ENCODE measurements at places on chromosomes 4 and X.

- DNase-seq = no peak
Measured at GRCh38 chrX:152020888-152021287, 46.4 kb upstream of the GABRE start.

GRCh38 chr4:134024251-134024650, 177.3 kb downstream of the PABPC4L start:
- peak; percentile 11 for DNase-seq

- DNase-seq = no peak
Measured at GRCh38 chr4:54254915-54255246, 25.8 kb downstream of the PDGFRA start.

DNA sequence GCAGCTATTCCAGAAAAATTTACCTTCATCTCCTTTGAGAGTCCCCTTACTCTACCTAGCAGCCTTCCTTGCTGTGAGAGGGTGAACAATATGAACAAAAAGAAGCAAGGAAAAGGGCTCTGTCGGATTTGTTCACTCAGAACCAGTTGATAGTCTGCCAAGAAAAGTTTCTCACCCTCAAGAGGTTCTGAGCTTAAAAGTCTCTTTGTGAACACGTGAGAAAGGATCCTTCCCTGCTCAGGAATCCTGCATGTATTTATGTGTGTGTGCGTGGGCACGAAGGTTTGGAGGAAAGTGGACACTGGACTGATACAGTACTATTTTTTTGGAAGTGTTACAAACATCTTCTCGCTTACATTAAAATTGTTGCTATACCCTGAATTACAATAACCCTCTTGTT, 178.6 kb upstream of the JADE1 start:
- DNase-seq = no peak

GRCh38 chr4:182242787-182243186, 415 bp upstream of the TENM3 start:
- peak; percentile 62 for DNase-seq

DNA sequence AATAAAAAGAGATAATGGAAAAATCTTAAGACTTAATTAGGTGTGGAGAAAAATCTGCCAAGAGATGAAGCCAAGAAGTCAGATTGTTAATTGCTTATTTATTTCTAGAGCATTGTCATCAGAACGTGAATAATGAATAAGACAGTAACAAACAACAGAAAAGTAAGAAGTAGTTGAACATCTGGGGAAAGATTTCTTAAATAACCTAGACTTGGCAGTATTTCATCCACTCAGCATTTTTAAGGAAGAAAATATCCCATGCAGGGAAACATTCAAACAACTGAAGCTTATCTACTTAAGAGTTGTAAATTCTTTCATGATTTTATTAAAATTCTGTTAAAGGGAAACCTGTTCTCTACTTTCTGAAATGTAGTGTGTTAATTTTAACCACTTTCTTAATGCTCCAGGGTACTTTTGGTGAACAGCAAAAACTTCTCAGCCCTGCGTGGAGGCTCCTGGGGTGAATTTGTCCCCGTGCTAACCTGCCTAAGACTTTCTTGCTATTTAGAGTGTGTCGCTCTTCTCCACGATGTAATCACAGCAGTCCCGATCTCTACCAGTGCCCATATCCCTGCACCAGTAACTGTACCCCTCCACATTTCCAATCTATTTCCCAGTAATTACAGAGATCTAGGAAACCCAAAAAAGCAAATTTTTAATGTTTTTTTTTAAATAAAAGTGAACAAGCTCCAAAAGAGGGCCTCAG, 124.6 kb downstream of the CORIN start:
- DNase-seq = no peak

DNA sequence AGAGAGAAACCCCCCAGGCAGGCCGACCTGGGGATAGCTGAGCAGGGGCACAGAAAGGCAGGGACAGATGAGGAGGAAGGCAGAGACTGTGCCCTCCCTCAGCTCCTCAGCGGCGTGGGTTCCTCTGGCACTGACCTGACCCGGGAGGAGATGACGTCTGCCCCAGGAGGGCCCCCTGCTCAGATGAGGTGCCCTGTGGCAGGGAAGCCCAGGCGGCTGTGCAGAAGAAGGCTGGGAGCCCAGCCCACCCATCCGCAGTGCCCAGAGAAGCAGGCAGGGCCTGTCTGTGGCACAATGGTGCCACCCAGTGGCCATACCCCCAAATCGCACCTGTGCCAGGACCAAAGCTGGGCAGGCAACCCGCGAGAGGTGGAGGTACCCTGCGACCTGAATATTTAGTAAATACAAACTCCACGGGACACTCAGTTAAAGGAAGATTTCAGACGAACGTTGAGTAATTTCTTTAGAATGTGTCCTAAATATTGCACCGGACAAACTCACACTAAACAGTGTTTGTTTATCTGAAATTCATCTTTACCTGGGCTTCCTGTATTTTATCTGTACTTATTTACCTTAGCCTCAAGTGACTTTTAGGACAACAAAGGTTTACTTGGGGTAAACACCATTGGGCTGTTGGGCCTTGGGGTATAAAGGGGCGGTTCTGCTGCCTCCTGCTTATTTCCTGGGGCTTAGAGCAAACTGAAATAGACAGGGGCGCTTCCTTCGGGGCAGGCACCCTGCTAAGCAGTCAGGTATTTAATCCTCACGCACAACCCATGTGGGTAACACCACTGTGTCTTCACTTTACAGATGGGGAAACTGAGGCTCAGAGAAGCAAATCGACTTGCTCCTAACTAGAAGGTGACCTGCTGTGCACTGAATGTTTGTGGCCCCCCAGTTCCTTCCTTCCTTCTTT, 46.5 kb upstream of the HMX1 start:
- peak; percentile 37 for DNase-seq

GRCh38 chr4:121041307-121042090, 30.8 kb downstream of the NDNF start:
- DNase-seq = no peak

DNA sequence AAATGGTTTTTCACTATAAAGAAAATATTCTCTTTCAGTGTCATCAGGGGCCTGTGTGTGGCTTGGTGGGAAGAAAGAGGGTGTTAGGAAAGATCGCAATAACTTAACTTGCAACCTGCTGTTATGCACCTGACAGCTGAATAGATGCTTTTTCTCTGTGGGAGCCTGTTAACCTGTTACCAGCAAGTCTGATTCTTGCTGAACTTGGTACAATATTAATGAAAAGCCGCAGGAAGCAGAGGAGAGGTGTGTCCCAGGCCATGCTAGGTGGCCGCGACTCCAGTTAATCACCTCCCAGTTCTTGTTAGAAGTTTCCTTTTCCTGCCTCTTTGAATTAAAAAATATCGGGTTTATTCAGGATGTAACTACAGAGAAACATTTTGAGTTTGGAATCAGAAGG, 494.8 kb upstream of the AGA start:
- no peak for DNase-seq

GRCh38 chr4:152965611-152966010, 29.5 kb downstream of the FHDC1 start:
- DNase-seq = no peak

DNA sequence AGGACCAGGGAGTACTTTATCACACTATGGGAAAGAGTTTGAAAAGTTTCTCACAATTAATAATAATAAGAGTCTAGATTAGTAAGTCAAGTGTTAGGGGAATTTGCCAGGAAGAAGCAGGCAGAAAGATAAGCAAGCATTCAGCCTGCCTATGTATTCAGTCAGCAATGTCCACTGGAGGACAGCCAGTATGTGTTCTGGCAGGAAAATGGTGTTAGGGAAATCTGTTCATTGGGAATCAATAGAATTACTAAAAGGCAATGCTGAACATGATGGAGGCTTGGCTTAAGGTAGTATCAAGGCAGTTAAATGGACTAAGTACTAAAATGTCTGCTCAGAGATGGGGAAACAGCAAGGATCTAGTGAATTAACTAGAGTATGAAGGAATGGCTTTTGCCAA, 221.2 kb downstream of the PPP4R3C start:
- DNase-seq = no peak

DNA sequence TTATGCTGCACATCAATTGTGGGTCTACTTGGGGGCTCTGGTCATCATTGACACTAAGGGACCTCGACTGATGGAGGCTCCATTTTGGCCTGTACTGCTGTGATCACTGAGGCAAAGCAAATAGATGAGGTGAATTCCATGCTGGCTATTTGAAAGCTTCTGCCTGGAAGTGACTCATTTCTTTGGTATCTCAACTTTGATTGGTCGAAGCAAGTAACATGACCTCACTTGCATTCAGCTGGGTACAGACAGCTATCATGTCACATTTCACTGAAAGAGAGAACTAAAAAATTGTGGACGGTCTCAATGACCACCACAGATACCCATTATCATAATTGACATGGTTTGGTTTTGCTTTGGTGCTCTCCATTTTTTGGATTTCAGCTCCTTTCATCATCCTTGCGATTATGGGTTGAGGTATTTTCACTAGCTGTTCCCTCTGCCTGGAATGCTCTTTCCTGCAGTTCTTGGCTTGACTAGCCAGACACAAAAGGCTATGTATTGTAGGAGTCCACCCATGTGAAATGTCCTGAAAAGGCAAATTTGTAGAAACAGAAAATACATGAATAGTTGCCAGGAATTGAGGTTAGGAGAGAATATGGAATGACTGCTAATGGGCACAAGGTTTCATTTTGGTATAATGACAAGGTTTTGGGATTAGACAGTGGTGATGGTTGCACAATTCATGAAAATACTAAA, 369.2 kb upstream of the LCORL start:
- DNase-seq = peak; percentile 10

- DNase-seq = no peak
Measured at GRCh38 chr4:84874619-84875018, 91.9 kb downstream of the WDFY3 start.

- no peak for DNase-seq
Measured at GRCh38 chrX:104697294-104697693, 131.3 kb downstream of the IL1RAPL2 start.

DNA sequence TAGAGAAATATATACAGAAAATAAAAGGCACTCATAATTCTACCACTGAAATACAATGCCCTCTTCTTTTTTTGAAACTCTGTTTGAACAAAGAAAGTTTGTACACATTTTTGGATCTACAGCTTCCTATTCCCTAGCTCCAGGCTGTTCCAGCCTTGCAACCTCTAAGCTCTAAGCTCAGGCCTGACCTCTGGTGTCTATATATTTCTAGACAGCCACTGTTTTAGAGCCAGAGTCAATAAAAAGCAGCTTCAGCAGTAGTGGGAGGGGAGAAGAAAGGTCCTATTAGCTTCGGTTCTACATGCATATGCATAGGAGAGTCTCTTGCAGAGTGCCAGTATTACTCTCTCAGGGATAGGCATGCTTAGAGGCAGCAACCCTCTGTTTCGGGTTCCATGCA, 39.7 kb downstream of the CLDN2 start:
- DNase-seq = peak; percentile 12

- DNase-seq = peak; percentile 47
Measured at GRCh38 chrX:42900947-42901346, 123.0 kb upstream of the PPP1R2C start.

- no peak for DNase-seq
Measured at GRCh38 chr4:151940926-151941617, 180.3 kb upstream of the GATB start.

DNA sequence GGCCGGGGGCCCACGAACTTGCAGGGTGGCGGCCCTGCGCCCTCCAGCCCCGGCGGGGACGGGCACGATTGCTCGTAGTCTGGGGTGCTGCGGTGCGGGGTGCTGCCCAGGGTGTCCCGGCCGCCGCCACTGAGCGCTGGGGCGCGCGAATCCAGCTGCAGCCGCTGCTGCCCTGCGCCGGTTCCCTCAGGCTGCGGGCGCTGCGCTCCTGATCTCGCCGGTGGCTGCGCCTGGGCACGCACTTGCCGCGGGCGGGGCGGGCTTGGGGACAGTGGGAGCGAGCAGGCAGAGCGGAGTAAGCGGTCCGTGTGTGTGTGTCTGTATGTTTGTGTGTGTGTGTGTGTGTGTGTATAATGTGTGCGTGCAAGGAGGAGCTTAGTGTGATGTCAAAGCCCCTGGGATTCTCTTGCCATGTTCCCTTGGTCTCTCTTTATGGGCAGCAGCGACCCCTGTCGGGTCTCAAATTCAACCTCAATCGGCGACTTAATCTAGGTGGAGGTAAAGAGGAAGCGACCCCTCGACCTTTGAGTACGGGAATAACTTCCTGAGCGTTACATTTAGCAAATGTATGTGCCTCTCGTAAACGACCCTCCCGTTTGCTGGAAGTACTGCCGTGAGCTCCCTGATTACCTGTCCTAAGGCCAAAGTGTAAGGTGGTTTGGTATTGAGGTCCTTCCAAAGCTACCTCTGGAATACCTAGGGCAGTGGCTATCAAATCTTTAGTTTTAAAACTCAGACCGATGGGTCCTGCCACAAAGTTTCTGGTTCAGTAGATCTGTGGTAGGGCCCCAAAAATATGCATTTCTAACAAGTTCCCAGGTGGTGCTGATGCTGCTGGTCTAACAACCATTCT, at the start of gene RNF150:
RNF150 (minus strand) TSS at position 324 of the 853 bp plus-strand sequence.
- DNase-seq = peak; percentile 92

- no peak for DNase-seq
Measured at GRCh38 chr4:1115528-1116293, 2.3 kb upstream of the RNF212 start.

GRCh38 chr4:183912585-183912984, 7.5 kb downstream of the STOX2 start:
- peak; percentile 34 for DNase-seq

DNA sequence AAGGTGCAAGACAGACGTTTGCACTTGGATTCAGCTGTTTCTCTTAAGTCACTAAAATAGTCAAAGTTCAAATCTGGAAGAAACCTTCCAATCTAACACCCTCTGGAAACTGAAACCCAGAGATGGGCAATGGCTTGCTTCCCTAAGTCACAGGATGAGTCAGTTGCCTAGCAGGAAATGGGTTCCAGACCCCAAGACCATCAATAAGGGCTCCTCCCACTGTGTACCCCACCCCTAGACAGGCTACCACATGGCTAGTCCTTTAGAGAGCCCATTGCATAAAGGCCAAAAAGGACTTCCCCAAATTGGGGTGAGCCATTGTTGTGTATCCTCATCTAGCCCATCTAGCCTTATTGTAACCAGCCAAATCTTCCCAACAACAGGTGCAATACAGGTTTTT, 216.2 kb downstream of the HS6ST2 start:
- DNase-seq = no peak

- DNase-seq = peak; percentile 7
Measured at GRCh38 chr4:182808673-182809416, 108.3 kb downstream of the DCTD start.

- peak; percentile 67 for DNase-seq
Measured at GRCh38 chr4:10753336-10753735, 68.8 kb upstream of the CLNK start.

DNA sequence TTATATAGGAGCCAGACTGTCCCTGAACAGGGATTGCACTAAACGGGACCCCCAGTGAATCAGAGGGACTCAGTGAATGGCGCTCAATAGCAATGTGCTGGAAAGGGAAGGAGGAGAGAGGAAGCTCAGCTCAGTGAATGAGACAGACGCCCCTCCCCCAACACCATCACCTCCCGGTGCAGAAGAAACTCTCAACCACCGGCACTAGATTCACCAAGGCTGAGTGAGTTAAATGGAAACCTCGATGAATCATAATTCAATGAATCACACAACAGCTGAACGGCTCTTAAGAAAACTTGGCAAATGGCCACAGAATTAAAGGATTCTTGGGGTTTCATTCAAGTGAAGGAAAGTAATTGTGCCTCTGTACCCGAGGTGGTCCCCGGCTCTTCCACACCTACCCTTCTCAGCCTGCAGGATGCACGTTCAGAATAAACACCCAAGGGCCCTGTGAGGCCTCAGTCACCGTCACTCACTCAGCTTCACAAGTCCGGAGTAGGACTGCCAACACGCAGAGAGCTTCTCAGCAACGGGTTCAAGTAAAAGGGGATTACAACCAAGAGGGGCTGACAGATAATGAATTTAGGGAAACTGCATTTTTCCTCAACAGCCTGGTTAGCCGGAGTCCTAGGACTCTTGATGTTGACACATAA, 29.3 kb downstream of the CRMP1 start:
- peak; percentile 90 for DNase-seq

Data from fibroblast of skin of back (primary cell).